Activated CD4-positive, CD25-positive, alpha-beta regulatory T cell treated with anti-CD3 and anti-CD28 coated beads, Interleukin-2, amount 50 U/mL, for 24 hours (primary cell): ENCODE measurements at places on chromosomes 12 and 14.

GRCh38 chr12:126353604-126354003, 1288.4 kb downstream of the AACS start:
- ATAC-seq: no peak

GRCh38 chr12:75672200-75672599, 160.8 kb upstream of the KRR1 start:
- ATAC-seq: no peak

- no peak for ATAC-seq
Measured at GRCh38 chr14:68449561-68450181, 343.2 kb downstream of the ZFP36L1 start.

DNA sequence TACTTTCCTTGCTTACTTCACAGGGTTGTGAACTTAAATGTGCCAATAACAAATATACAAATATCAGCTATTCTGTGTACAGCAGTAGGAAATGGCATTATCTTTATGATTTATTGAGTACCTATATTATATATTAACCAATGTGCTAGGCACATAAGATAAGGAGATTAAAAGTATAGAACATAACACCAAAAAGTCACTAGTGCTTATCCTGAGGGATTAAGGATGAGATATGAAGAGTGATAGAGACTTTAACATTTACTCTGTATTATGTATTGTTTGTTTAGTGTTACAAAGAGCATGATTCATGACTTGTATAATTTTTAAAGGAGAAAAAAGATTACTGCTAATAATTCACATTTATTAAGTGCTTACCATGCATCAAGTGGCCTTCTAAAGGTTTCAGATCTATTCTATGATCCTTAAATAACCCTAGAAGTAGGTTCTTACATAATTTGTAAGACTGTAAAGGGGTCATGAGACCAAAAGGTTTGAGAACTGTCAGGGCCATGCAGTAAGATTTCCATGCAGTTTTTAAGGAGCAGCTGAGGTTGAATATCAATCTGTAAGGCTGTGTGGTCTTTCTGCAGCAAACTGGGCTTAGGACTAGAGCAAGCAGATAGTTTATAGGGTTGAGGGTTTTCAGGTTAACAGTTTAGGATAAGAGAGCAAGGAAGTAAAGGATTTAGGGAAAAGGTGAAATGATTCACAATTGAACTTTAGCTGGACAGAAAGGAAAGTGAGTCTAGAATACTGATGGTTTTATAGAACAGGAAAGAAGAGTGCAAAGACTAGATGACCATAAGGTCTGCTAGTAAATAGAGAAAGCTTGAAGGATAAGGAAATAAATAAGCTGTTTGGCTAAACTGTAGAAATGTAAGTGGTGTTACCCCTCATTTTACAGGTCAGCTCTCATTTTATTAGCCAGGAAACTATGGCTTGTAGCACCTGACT, 7.0 kb downstream of the PYROXD1 start:
- ATAC-seq: no peak

DNA sequence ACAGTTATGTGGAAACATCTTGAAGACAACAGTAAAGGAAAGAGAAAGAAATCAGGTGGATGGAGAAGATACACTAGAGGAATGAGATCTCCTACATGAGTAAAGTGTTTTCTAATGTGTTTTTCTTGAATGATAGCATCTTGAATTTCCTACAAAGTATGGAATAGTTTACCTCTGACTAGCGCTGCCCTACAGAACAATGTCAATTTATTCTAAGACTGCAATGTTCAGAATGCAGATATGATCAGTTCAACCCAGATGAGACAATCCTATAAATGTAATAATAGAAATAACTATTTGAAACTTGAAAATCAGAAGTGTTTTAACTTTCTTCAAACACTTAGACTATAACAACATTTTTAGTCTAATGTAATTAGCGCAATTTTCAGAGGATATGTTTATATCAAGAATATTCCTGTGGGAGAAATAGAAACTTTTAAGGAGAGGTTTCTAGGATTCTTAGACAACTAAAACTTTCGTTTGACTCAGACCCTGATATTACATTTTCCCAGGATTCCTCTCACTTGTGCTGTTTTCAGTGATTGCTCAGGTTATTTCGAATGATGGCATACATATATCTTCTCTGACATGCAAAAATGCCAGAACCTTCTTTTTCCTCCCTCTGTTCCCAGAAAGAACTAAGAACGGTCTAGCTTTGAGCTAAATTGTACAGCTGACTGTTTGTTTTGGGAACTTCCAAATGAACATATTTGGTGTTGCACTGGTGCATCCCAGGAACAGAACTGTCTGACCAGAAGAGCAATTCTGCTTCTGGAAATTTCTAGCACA, 1017.4 kb downstream of the DIO2 start:
- ATAC-seq: no peak

- ATAC-seq: no peak
Measured at GRCh38 chr12:132118876-132119275, 25.2 kb downstream of the DDX51 start.

DNA sequence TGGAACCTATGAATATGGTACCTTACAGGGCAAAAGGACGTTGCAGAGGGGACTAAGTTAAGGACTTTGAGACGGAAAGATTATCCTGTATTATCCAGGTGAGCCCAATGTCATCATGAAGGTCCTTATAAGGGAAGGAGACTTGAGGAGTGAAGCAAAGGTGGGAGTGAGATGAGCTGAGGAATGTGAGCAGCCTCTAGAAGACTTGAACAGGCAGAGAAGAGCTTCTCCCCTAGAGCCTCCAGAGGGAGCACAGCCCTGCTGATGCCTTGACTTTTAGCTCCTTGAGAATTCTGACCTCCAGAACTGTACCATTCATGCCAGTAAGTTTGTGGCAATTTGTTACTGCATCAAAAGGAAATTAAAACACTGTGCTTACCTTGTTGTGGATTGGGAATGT, 41.8 kb upstream of the DCD start:
- no peak for ATAC-seq

DNA sequence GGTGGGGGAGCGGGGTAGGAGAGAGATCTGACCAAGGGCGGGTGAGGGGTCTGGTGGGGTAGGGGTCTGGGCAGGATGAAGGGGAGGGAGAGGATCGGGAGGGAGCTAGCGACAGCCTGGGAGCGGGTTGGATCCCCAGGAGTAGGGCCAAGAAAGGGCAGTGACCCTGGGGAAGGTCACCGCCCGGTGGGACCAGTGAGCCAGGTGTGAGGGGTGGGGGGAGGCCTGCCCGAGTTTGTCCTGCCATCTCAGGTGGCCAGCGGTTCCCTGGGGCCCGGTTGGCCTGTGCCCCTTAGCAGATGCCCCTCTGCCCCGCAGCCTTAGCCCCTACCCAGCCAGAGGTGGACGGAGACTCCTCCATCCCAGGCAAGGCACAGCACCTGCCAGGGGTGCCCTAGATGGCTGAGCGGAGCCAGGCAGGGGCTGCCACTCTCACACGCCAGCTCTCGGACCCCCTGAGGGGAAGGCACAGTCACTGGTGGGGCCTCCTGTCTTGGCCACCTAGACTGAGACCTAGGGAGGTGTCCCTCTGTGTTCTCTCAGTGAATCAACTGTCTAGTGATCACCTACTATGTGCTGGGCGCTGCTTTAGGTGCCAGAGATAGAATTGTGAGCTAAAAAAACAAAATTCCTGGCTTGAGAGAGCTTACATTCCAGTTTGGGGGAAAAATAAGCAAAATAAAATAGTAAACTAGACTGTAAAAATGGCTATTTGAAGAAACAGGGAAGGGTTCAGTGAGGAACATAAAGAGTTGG, 629 bp upstream of the TTC7B start:
- no peak for ATAC-seq

GRCh38 chr12:64946132-64946829, 121.8 kb downstream of the TBC1D30 start:
- ATAC-seq: no peak

DNA sequence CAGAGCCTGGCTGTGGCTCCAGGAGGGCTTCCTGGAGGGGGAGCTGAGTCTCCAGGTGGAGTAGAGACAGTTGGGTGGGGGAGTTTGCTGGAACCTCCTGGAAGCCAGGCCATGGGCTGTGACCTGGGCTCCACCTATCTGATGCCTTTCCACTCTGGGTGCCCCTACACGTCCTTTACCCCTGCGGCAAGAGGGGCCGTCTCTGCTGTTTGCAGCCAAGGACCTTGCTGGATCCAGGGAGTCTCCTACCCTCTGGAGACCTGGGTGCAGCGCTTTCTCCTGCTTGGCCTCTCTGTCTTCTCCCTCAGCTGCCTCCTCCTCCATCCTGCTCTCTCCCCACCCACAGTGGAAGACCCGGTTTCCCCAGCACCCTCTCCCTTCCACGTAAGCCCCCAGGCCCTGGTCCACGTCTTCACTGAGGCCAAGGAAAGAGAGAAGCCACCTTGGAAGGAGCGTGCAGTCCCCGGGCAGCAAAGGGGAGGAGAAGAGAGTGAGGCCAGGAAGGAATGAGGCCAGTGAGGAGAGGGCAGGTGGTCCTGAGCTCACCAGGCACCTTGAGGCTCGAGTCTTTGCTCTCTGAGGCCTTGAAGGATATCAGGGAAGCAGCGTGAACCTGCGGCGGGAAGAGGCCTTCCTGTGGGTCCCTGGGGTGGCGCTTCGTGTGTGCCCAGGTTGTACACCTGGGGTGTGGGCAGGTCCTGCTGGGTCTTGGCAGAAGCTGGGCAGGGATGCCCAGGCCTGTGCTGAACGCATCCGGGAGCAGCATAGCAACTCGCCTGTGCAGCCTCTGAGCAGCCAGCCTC, 294.3 kb upstream of the RTL1 start:
- ATAC-seq: no peak

- no peak for ATAC-seq
Measured at GRCh38 chr12:113236539-113237399, 15.5 kb downstream of the TPCN1 start.

DNA sequence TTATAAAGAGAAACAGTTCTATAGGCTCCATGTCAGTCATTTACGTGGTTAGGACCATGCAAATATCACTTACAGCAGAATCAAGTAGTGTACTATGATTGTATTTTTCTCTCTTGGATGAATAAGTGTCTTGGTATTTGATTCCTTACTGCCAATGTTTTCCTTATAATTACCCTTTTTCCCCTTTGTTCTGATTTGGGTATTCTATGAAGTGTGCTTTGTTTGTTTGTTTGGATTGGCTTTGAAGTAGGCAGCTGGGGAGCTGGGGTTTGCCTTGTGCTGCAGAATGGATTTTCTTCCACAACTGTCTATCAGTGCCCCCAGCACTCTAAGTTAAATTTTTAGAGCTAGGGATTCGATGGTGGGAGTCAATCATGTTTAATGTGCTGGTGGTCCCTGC, 12.4 kb downstream of the TMEM120B start:
- no peak for ATAC-seq

DNA sequence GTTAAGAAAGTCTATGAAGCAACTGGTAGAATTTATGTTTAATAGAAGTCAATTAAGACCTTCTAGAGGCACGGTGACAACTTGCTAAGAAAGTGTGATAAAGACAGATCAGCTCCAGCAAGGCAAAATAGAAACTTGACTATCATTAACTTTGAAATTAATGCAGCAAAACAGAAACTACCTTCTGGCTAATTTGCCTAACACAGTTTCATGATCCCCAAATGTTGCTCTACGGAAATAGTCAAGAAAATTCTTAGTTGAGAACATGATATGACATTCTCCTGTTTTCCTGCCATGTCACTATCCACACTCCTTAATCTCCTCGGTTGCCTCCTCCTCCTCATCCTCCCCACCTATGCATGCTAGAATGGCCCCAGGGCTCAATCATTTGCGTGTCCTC, 4.2 kb downstream of the DENND5B start:
- ATAC-seq: no peak

GRCh38 chr14:92922883-92923743, at the start of gene CHGA:
TSS of gene CHGA (plus strand) at chr14:92923150. CDS start at chr14:92923360, 210 bp downstream.
- ATAC-seq: peak; percentile 51

- no peak for ATAC-seq
Measured at GRCh38 chr14:69666690-69667211, 55.4 kb downstream of the SUSD6 start.

- no peak for ATAC-seq
Measured at GRCh38 chr12:29763301-29763683, 20.4 kb downstream of the TMTC1 start.

DNA sequence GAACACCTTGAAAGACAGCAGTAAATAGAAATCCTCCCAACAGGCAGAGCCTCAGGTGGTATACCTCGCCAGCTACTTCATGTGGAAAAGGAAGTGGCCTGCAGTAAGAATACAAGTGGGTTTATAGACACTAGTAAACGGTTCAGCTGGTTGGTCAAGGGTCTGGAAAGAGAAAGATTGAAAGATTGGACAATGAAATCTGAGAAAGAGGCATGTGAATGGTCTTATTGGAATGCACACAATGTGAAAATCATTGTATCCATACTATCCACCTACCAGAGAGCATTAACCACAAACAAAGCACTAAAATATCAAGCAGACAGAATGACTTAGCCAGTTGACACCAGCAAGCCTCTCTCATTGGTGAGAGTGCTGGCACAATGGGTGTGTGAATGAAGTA, 98.2 kb downstream of the SSPN start:
- ATAC-seq: no peak

- no peak for ATAC-seq
Measured at GRCh38 chr14:94170136-94170535, 4.0 kb upstream of the PPP4R4 start.

DNA sequence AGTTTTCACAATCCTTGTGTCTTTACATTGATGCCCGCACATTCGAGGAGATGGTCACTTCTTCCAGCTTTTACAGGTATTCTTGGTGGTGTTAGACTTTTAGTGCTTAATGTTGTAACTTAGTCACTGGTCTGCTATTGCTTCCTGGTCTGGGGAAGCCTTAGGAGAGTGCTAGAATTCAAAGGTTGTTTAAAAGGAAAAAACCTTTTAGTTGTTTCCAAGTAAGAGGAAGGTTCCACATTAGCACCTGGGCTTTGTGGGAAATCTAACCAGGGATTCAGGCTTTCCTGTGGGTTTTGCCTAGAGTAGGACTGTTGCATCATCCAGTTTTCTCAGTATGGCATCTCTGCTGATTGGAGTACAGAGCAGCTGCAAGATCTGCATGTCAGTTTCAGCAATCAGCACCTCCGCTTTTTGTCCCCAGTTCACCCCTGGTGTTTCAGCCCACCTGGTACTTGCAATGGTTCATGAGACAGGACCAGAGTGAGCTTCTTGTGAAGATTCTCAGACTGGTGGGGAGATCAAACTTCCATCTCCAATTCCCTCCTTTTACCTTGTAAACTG, 44.0 kb upstream of the PLBD1 start:
- ATAC-seq: no peak

- no peak for ATAC-seq
Measured at GRCh38 chr14:51460011-51460410, 191.7 kb upstream of the FRMD6 start.

- ATAC-seq: no peak
Measured at GRCh38 chr12:24014915-24015832, 65.7 kb upstream of the SOX5 start.

DNA sequence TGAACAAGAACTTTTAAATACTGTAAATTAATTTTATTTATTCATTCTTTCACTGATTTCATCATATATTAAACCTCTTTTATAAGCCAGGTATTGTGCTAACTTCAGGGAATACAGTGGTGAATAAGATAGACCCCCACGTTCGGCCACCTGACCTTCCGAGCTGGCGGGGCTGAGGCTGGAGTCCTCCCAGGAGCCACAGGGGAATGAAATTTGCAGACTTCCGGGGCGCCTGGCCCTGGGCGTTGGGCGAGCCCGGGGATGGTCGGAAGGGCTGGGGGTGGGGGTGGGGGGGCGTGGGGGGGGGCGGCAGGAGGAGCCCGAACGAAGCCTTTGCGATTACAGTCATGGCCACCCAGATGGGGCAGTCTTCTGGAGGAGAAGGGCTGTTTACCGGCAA, 383.4 kb downstream of the PAWR start:
- no peak for ATAC-seq

GRCh38 chr12:77973579-77973978, 142.9 kb downstream of the NAV3 start:
- no peak for ATAC-seq
